ENCODE measurements at places on chromosomes 16 and 17. TPM values are rescaled to one million over a fixed set of nuclear protein-coding genes. Genes with fewer than 3 reads are reported as not detected.

The NPIPA2 gene
- 3.7 TPM for total RNA-seq

The CLEC18A gene
- 0.85 TPM for total RNA-seq

The UMOD gene
- total RNA-seq = 65.7 TPM

The PRAC2 gene
- not detected for total RNA-seq
